ENCODE measurements at places on chromosomes 7 and 10.

GRCh38 chr10:117419921-117420320, 44.7 kb upstream of the PDZD8 start:
- DNase-seq, result no peak

GRCh38 chr7:87599336-87599735, 1.3 kb downstream of the ABCB1 start:
- DNase-seq, result no peak

DNA sequence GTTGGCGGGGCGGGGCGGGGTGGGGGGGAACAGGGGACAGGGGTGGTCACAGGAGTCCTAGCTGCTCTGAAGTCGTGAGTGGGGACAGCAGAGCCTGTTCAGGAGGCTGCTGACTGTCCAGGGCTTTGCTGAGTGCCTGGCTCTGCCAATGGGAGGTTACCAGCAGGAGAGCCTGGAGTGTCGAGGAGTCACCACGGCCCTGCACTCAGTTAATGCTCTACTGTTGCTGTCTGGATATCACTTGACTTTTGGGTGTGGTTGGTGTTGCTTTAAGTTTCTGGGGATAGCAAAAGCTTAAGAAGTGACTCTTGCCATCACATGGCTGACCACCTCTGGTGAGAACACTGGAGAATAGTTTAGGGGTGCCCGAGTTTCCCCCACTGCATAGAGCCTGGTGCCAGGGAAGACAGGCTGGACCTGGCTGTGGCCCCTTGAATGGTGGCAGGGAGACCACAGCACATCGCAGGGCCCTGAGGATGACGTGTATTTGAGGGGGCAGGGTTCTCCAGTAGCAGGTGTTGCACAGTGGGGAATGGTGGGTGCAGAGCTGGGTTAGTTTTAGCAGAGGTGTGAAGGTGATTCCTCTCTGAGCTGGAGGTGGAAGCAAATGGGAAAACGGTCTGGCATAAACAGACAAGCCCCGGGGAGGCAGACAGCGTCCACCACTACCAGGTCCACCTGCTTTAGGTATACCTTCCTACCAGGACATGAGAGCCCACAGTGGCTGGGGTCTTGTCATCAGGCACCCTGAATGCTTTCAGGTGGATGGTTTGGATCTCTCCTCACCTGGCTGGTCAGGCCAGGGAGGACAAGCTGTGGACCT, 54.2 kb upstream of the CAMK2B start:
- no peak for DNase-seq

DNA sequence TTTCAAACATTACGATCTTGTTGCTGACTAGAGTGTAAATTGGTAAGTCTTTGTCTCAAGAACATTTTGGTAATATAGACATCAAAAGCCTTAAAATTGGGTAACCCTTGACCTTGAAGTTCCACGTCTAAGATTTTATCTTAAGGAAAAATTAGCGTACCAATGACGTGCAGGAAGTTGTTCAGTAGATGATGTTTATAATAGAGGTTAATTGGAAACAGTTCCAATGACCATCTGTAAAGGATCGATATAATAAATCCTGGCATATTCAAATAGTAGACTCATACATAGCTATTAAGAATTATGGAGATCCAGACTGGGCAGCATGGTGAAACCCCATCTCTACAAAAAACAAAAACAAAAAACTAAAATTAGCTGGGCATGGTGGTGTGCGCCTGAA, 20.5 kb downstream of the GRK5 start:
- DNase-seq, result no peak

DNA sequence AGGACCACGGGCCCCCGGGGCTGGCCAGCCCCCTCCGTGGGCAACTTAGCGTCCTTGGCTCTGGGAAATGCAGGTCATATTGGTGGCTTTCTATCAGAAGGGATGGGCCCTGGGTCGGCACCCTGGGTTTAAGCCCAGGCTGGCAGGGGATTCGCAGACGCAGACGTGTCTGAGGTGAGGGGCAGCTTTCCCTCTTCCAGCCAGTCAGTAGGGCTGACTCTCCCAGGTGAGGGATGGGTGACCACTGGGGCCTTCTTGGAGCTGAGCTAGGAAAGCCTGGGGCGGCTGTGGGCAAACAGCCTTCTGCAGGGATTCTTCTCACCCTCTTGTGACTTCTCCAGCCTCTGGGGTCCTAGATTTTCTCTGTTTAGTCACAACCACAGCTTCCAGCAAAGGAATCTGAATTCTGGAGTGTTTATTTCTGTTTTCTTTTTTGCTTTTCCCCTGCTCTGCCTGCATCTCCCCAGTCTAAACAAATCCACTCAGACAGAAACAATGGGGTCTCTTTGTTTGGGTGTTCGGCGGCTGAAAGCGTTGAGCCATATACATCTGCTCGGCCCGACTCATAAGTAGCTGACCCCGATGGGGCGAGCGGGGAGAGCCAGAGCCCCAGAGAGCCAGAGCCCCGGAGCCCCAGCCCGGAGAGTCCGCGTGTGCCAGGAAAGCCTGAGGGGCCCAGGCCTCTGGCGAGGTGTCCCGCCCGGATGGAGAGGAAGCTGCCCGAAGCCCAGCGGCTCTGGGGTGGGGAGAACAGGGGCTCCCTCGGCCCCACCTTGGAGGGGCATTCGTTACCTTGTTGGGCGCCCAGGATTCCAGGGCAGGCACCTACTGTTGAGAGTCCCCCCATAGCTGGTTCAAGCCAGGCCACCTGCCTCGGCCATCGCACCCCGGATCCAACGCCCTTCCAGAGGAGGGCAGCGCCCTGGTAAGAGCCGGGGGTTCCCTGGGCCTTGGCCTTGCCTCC, 2.0 kb downstream of the MNX1 start:
- no peak for DNase-seq

DNA sequence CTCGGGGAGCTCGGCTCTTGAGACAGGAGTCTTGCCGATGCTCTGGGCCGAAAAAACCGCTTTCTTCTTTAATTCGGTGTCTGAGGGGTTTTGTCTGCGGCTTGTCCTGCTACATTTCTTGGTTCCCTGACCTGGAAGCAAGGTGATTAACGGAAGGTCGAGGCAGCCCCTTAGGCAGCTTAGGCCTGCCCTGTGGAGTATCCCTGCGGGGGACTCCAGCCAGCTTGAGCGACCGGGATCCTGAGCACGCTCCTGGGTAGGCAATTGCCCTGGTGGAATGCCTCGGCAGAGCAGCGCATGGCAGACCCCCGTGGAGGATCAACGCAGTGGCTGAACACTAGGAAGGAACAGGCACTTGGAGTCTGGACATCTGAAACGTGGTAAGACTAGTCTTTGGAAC, 30.5 kb upstream of the GHITM start:
- DNase-seq, result no peak

DNA sequence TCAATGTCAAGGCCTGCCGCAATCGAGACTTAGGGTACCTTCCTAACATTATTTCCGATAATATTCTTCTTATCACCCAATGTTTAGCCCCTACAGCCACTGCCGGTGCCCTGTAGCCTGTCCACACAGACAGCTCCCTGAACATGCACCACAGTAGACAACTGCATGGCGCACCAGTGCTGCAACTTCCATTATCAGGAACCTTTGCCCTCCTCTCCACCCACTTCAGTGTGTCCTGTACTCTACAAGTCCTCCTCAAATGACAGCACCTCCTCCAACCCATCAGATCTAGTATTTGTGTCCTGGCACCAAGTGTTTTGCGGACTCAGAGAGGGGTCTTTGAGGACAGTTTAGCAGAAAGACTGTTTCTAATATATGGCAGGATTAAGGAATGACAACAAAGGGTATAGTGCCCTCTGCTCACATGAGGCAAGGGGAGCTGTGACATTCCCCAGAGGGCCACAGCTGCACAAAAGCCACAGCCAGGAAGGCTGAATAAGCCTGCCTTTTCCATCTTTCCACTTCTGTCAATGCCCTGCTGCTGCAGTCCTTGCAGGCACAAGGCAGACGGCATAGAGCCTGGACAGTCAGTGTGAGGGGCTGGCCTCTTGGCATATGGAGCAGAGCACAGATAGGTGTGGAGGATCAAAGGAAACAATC, 335.4 kb downstream of the PARD3 start:
- DNase-seq, result no peak

GRCh38 chr7:24769851-24770250, 12.6 kb upstream of the GSDME start:
- DNase-seq, result no peak

DNA sequence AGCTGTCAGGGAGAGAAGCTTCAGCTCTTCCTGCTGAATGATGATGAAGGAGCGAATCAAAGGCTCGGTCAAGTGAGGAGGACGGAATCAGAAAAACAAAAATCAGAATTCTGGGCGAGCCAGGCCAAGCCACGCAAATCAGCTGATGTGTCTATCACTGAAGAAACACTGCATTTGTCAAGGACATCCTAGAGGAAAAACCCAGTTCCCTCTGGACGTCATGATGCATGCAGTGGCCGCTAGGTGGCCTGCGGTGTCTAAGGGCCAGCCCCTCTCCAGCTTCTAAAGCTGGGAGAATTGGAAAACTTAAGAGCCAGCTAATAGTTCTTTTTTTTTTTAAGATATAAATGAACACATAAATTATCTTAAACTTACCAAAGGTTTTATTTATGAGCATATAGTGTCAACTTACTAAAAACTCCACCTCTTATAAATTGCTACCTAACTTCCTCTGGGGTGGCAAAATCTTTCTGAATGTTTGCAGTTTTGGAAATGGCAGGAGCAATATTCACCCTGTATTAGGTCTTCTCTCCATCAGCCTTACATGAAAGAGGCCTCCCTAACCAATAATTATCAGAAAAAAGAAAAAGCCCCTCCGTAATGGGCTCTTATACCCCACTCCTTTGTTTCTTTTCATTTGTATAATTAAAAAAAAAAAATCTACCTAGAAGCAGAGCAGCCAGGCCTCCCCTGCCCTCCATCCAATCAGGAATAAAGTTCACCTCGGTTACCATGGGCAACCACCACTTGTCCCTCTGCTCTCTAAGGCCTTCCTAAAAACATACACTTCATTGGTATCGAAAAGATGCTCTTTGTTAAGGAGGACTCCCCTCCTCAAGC, 186.8 kb downstream of the USP6NL start:
- DNase-seq, result peak; percentile 47

- DNase-seq, result no peak
Measured at GRCh38 chr10:55820478-55820877, 540.6 kb downstream of the ZWINT start.

DNA sequence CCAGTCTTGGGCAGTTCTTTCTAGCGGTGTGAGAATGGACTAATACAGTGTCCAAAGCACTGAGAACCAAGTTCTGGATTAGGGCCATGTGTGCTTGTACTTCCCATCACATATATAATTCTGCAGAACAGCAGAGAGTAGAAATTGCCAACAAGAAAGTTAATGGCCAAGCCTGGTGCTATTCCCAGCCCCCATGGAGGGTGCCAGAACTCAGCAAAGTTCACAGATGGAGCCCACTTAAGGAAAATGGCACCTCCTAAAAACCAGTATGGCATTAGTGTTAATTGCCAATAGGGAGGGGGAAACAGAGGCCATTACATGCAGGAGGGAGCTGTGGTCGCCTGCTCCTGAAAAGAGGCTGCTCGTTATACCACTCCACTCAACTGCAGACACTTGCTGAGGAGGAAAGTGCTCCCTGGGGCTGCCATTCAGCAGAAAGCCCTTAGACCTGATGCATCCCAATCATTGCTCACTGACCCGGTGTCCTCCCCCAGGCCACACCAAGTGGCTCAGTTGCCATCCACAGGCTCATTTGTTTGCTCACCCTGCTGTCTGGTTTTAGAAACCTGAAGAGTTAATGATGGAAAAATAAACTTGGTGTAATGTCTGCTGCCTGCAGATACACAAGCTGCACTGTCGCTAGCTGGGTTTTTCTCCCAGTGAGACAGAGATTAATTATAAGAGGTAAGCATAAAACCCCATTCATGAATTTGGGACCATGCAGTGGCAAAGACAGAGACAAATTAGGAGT, 280.6 kb downstream of the GFRA1 start:
- no peak for DNase-seq

DNA sequence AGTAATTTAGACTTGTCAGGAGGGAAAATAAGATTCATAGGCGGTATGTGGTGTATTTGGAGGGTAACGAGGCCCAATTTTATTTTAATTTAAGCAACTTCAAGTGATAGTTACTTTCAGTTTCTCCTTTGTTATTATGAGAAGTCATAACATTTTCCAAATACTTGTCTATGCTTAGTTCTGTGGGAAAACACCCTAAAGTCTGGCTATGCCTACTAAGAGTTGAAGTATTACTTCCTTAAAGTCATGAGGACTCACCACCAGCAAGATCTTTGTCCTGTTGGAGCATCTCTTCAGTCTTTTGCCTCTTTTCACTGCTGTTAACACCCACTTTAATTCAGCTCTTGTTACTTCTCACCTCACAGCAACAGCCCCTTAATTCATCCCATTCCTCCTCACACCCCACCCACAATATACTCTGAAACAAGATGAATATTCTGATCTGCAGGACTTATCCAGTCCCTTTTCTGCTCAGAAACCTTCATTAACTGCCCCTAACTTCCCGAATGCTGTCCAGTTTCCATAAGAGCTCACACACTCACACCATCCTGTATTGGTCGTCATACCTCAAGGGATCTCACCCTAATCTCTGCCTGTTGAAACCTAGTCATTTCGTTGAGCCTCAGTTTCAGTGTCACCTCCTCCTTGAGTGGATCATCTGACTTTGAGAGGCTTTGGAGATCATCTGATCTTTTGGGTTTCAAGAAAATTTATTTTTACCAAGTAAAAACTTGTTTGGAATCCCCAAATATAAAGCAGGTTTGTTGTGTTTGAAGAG, 61.3 kb downstream of the DNAH11 start:
- DNase-seq, result no peak

DNA sequence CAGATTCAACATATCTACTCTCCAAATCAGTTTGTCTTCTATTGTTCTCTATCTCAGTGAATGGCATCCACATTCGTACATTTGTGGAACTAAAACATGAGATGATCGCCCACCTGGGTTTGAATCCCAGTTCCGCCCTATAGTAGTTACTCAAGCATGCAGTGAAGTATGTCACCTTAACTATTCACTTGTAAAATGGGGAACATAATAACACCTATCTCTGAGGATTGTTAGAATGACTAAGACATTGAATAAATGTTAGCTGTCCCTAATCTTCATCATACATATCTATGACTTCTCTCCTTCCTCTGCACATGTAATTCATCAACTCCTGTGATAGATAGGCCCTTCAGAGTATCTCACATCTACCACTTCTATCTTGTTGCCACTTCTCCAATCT, 24.7 kb downstream of the UBE2D1 start:
- no peak for DNase-seq

GRCh38 chr7:2726316-2727018, 38.5 kb downstream of the AMZ1 start:
- no peak for DNase-seq

GRCh38 chr7:136677471-136678365, 190.7 kb upstream of the CHRM2 start:
- no peak for DNase-seq

DNA sequence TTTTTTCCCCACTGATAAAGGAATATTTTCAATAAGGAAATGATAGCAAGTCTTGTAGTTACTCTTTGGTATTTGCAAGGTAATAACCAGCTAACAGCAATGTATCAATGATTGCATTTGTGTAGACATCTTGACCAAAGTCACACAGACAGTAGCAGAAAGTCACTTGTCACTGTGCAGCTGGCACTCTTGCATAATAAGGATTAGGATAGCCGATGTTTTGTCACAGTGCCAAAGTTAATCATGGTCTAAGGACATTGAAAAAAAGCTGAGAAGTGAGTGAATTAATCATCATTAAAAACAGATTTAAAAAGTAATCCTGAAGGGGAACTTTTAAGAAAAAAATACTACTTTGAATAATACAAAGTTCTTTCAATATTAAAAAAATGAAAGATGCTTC, 834.3 kb upstream of the C7orf33 start:
- DNase-seq, result no peak

- DNase-seq, result no peak
Measured at GRCh38 chr10:387909-388660, 252.8 kb downstream of the ZMYND11 start.

GRCh38 chr10:62130948-62131347, 137.7 kb downstream of the RTKN2 start:
- no peak for DNase-seq

GRCh38 chr10:112774798-112775197, 175.2 kb upstream of the TCF7L2 start:
- no peak for DNase-seq

Measured in 8988T (cell line).